ENCODE measurements at places on chromosomes 11 and 22. TPM values are rescaled to one million over a fixed set of nuclear protein-coding genes. Genes with fewer than 3 reads are reported as not detected.

GRCh38 chr11:15649371-15650104 is 534.8 kb downstream of the INSC start:
- DNase-seq, result no peak

GRCh38 chr11:121466063-121466794 is 13.5 kb upstream of the SORL1-AS1 start:
- DNase-seq, result peak; percentile 94

DNA sequence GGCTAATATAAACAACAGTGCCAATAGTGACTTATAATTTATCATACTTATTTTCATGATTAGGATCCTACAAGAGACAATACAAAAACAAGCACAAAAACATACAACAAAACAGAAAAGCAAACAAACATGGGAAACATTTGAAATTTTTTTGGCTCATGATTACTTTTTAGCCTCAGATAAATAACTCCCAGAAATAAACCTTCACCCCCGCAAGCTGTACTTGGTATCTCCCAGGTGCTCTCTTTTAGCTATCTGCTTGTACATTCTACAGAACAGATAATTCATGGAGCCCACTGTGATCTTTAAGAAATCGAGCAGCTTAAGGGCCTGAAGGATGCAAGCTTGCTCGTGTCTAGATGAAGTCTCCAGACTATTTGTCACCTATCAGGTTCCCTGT is 883 bp downstream of the NXPE4 start:
- no peak for DNase-seq

- DNase-seq, result no peak
Measured at GRCh38 chr11:60973699-60974098, 2.2 kb downstream of the CD6 start.

DNA sequence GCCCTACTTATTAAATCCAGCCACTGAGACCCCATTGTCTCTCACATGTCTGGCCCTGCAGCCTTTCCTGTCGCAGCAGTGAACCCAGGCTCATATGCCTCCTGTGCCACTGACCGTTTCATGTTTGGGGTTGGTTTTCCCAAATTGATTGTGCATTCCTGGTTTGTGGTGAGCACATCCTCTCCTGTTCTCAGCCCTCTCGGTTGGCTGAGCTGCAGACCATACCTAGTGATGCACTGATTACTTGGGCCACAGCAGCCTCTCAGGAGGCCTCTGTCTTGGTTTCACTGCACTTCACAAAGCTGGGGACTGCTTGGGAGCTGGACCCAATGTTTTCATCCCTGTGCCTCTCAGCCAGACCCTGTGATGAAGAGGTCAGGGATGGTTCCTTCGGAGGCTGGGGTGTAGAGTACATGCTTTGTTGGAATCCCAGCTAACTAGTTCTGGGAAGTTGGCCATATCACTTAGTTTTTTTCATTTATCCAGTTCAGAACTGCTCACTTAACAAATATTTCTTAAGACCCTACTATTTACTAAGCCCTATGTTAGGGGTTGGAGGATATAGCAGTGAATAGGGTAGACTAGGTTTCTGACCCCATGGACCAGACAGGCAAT is 30.9 kb downstream of the PARVA start:
- no peak for DNase-seq

DNA sequence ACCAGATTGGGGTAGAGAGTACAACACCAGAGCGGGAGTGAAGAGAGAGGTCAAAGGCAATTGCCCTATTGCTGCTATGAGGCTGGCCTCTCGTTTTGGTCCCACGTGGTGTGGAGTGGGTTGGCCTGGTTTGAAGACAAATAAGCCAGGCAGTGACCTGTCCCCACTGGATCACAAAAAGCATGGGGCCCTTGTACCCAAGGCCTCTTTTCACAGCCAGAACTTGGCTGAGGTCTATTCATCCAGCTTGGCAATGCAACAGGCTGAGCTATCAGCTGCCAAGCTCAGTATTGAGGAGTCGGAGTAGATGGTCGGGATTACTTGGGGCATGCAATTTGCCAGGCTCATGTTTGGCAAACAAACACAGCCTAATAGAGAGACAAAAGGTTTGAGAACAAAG is 19.2 kb upstream of the GALNT18 start:
- DNase-seq, result no peak

Gene GPR152
- total RNA-seq, result not detected
